ENCODE measurements at places on chromosomes 1 and 21.

DNA sequence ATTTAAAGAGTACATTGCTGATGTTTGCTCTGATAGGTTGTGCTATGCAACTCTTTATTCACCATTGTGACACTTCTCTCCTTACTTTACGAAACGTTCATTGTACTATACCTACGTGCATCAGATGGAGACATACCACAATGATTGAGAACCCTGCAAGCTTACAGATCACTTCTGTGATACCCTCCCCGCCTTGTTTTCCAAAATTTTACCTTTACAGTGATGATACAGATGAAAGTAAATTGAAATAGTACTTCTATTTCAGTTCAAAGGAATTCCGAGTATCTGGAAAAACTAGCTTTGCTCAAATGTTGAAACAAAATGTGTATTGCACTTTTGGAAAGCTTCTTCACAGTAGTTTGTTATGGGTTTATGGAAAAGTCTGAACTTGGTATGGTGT is 3.3 kb downstream of the OR14K1 start:
- no peak for DNase-seq

DNA sequence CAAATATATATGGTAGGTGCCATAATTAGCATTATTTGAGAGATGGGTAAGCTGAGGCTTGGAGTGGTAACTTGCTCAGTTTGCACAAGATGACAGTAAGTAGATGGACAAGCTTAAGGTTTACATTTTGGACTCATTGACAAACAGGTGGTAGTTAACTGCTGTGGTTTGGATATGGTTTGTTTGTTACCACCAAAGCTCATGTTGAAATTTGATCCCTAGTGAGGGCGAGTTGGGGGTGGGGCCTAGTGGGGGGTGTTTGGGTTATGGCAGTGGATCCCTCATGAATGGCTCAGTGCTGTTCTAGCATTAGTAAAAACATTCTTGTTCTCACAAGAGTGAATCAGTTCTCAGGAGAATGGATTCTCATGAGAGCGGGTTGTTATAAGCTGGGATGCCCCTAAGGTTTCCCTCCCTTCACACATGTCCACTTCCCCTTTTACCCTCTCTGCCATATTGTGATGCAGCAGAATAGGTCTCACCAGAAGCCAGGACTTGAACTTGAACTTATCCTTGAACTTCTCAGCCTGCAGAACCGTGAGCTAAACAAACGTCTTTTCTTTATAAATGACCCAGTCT is 6.6 kb upstream of the PRRX1 start:
- DNase-seq: no peak

DNA sequence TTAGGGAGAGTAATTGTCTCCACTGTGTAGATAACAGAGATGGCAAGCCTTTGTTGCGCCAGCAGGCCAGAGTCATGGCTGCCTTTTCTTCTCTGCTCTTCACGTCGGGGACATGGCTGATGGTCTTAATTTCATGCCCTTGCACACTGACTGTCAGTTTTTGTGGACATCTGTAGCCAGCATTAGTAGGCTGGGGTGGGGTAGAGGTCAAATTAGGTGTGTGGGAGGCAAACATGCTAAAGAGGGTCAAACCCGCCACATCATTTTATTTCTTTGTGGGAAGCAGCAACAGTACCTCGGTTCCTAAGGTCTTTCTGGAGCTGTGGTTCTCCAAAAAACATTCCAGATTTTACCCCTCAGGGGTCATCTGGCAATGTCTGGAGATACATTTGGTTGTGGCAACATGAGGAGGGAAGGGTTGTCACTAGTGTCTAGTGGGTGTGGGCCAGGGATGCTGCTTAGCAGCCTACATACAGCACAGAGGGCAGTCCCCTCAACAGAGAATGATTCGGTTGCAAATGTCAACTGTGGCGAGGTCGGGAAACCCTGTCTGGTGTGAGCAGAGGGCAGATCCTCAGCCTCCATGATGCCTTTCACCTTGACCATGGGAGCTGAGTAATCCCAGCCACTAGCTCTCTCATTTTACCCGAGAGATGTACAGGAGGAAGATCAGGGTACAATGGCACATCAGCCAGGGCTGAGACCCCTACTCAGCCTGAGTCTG is 14.7 kb downstream of the RUNX1 start:
- DNase-seq: no peak

- DNase-seq: no peak
Observed at GRCh38 chr1:201104141-201104540, 8.1 kb downstream of the CACNA1S start.

DNA sequence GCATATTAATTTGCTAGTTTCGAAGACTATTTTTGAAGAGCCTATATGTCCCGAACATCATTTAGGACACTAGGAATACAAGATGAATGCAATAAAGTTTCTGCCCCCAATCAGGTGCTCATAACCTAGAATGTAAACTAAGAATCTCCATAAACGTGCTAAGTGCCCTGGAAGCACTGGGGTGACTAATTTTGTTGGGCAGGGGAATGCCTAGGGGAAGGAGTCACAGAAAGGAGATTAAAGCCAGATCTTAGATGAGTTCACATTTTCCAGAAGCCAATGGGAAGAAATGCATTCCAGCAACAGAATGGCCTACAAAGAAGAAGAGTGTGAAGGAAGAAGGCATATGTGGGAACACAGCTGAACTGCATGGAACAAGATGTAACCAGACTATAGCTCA is 19.5 kb downstream of the SCYL3 start:
- no peak for DNase-seq

DNA sequence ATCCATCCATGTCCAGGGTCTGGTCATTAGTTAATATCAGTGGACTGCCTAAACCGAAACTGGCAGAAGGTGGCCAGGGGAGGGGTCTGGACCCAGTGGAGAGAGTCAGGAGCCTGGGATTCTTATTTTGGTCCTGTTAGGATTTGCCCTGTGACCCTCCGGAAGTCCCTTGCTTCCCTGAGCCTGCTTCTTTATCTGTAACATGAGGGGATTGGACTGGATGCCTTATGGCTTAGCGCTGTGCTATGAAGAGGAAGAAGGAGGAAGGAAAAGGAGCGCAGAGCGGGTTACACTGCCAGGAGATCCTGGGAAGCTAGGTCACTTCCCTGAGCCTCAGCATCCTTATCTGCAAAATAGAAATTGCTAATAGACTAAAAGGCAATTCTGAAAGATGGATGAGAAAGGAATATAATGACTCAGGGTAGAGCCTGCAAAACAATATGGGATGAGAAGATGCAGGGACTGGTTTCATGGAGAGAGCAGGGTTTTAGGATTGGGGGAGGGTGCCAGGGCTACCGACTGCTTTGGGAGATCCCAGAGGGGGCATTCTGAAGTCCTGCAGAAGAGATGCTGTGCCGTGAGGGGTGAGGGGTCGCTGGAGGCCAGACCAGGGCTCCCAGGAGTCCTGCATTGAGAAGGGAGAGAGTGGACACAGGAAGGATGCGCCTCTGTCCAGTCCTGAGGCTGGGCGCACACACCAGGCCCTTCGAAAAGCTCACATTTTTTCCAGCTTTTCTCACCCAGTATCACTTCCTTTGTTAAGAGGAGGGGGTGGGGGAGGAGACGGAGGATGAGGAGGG is 460 bp upstream of the ADORA1 start:
- DNase-seq: no peak

- DNase-seq: no peak
Observed at GRCh38 chr1:12434174-12434573, 183.8 kb downstream of the DHRS3 start.

DNA sequence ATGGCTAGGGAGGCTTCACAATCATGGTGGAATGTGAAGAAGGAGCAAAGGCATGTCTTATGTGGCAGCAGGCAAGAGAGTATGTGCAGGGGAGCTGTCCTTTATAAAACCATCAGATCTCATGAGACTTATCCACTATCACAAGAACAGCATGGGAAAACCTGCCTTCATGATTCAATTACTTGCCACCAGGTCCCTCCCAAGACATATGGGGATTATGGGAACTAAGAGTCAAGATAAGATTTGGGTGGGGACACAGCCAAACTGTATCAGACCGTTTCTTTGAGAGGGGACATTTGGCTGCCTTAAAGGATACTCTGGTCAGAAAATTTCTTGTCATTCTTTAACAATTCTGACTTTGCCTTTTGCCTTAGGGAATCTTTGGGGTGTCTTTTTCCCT is 3.2 kb upstream of the XPR1 start:
- no peak for DNase-seq

GRCh38 chr1:161864577-161864976 is 98.5 kb downstream of the ATF6 start:
- no peak for DNase-seq

- DNase-seq: no peak
Observed at GRCh38 chr1:81699234-81699633, 101.5 kb upstream of the ADGRL2 start.

- peak; percentile 34 for DNase-seq
Observed at GRCh38 chr1:157312082-157312812, 174.1 kb upstream of the ETV3 start.

DNA sequence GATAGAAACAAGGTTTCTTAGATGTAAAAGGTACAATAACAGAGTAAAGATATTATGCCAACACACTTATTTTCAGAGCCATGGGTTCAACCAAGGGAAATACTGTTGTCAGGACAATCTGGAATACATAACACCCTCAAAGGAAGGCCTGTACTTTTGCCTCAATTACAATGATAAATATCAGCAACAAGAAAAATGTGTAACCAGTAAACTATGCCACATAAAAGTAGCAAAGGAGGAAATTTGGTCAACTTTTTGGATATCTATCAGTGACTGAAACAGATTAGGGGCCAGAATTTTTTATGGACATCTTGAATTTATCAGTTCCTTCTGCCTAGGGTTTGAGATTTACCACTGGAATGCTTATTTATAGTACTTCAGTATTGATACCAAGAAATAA is 24.6 kb upstream of the RAP1GAP start:
- no peak for DNase-seq

DNA sequence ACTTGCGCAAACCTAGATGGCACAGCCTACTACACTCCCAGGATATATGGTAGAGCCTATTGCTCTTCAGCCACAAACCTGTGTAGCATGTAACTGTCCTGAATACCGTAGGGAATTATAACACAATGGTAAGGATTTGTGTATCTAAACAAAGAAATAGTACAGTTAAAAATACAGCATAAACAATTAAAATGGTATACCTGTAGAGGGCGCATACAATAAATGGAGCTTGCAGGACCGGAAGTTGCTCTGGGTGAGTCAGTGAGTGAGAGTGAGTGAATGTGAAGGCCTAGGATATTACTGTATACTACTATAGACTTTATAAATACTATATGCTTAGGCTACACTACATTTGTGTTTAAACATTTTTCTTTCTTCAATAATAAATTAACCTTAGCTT is 99.3 kb downstream of the PLD5 start:
- DNase-seq: no peak

- DNase-seq: no peak
Observed at GRCh38 chr21:32452641-32453040, 40.1 kb downstream of the EVA1C start.

DNA sequence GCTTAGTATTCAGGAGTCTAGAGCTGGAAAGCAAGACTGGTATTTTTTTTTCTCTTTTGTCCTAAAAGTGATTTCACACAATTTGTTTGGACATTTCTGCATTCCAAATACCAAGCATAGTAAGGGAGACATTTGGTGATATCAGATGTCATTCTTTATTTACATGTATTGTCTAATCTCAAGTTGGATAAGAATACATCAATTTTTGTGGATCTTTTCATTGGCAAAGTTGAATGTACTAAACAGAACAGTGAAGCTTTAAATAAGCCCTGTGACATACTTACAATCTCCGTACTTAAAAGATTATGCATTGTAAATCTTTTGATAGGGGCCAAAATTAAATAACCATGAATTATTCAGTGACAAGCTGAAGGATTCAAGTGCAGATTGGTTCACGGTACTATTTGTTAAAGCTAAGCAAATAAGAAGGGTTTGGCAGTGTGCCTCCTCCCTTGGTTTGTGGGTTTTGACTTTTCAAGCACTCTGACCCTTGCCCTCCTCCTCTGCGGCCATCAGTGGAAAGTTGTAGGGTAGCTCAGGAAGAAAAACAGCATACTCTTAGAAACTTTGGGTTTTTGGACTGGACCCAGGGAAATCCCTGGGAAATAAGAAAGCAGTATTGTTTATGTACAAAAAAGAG is 663.7 kb downstream of the ADGRL2 start:
- no peak for DNase-seq

Data from vagina (tissue), 2 donors.